A549 treated with DMSO at 1 μM for 4 hours (cell line): ENCODE measurements at places on chromosomes 5 and 9. TPM values are rescaled to one million over a fixed set of nuclear protein-coding genes. Genes with fewer than 3 reads are reported as not detected.

The NCBP1 gene
- 20.7 to 34.9 TPM (median 30.2 TPM) in 5 replicates for total RNA-seq

The IL3 gene
- total RNA-seq = not detected in 5 replicates

The PCDH1 gene
- 1.5 to 2.4 TPM (median 2.1 TPM) in 5 replicates for total RNA-seq

The SMIM33 gene
- not detected in 5 replicates for total RNA-seq

The HTR4 gene
- not detected in 5 replicates for total RNA-seq

The S1PR3 gene
- 27.0 to 36.6 TPM (median 33.5 TPM) in 5 replicates for total RNA-seq

The RARS1 gene
- 101 to 109 TPM (median 105 TPM) in 5 replicates for total RNA-seq

The GLIPR2 gene
- 8.5 to 12.9 TPM (median 10.6 TPM) in 5 replicates for total RNA-seq

The FER gene
- 4.2 to 6.4 TPM (median 5.3 TPM) in 5 replicates for total RNA-seq

The CARD9 gene
- total RNA-seq = 0.64 to 2.6 TPM (median 1.1 TPM) in 5 replicates

The PCDHA1 gene
- total RNA-seq = 0.10 to 0.19 TPM (median 0.16 TPM) in 5 replicates

The DDX4 gene
- not detected in 5 replicates for total RNA-seq

The SLCO6A1 gene
- total RNA-seq = not detected in 5 replicates

The ANP32B gene
- total RNA-seq = 279 to 318 TPM (median 297 TPM) in 5 replicates

The BNIP1 gene
- 16.2 to 18.9 TPM (median 17.1 TPM) in 5 replicates for total RNA-seq

The MEIKIN gene
- total RNA-seq = not detected in 5 replicates

The RMI1 gene
- total RNA-seq = 10.5 to 15.2 TPM (median 12.5 TPM) in 5 replicates

The IL4 gene
- not detected in 5 replicates for total RNA-seq

The NR6A1 gene
- 1.7 to 2.0 TPM (median 1.9 TPM) in 5 replicates for total RNA-seq
